ENCODE measurements at places on chromosomes 16 and 17.

- DNase-seq = no peak
These were observed 103.8 kb downstream of the ANKFN1 start for GRCh38 chr17:56257075-56257474.

DNA sequence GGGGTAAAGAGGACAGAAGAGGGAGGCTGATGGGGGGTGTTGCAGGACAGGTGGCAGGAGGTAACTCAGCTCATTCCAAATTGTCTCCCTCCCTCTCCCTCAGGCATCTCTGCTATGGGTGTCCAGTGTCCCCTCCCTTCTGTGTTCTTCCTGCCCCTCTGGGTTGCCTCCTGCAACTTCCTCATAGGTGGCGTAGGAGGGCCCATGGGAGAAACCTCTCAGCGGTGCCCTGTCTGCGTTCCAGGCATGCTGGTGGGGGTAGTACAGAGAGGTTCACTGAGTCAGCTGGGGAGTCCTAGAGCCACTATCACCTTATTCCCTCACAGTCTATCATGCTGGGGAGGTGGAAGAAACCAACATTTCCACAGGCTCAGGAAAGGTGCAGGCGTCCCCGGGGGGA is 14.7 kb upstream of the ODF4 start:
- no peak for DNase-seq

DNA sequence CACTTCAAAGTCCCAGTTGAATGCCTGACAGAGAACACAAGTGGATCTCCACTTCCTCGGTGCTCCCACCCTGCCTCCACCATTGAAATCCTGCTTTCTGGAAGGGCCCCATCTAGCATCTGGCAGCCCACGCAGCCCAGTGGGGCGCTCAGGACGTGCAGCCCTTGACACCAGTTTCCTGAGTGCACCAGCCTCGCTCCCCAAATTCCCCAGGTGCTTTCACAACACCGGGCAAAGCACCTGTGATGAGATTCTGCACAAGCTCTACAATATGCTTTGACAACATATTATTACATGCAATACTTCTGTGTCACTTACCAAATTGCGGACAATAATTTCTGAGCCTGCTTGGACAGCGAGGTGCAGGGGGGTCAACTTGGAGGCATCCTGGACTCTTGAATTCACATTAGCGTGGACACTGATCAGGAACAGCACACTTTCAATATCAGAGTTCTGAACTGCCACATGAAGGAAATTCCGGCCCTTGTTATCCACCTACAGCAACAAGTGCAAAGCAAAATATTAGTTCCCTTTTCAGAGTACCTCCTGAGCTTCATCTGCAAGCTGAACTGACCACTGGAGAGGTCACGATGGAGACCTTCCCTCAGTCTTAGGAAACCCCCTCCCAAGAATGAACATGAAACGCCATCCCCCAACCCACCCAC is 33.9 kb downstream of the CYB5D2 start:
- DNase-seq = no peak

GRCh38 chr16:84585886-84586285 is 32.0 kb downstream of the COTL1 start:
- no peak for DNase-seq

- no peak for DNase-seq
These were observed 155.9 kb upstream of the HSBP1 start for GRCh38 chr16:83651871-83652270.

DNA sequence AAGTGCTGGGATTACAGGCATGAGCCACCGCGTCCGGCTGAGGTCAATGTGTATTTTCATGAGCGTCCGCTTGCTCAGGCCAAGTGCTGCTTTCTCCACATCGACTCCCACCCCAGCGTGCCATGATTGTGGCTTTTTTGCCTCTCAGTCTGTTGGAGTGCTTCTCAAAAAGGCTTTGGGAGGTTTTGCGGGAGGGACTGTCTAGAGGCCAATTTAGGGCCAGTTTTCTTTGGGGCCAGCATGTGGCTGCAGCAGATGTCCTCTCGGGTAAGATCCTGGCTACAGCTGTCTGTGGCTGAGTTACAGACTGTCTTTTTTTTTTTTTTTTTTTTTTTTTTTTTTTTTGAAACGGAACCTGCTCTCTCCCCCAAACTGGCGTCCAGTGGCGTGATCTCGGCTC is 6.5 kb downstream of the C16orf90 start:
- DNase-seq = no peak

DNA sequence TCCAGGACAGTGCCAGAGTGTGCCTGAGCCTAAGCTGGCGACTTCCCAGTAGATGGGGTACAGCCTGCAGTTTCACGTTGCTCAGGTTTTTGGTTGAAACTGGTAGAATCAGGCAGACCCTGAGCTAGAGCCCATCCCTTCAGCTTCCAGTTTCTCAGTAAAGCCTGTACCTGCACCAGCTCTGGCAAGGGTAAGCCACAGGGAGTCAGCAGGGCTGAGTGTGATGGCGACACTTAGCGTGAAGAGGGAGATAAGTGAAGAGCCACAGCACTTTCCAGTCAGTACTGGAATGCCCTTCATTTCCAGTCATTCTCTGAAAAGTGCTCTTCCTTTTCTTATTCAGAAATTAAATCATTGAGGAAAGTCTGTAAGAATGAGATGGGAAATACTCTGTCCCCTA is 22.4 kb downstream of the PLD6 start:
- DNase-seq = no peak

DNA sequence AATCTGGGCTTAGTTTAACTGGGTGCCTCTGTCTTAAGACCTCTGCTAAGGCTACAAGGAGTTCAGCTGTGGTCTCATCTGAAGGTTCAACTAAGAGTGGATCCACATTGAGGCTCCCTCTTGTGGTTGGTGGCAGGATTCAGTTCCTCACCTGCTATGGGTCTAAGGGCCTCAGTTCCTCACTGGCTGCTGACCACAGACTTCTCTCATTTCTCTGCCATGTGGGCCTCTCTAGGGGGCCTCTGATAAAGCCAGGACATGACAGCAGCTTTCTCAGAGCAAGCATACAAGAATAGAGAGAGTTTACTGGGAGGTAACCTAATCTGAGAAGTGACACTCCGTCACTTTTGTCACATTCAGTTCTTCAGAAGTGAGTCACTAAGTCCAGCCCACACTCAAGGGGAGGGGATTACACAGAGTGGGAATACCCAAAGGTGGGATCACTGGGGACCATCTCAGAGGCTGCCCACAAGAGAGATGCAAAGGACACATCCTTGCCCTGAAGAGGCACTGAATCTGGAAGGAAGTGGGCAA is 19.2 kb upstream of the ABAT start:
- peak; percentile 25 for DNase-seq

Data from T47D (cell line).